Sciatic nerve (tissue), 2 donors: ENCODE measurements at places on chromosomes 11 and 22. TPM values are rescaled to one million over a fixed set of nuclear protein-coding genes. Genes with fewer than 3 reads are reported as not detected.

GRCh38 chr22:46348099-46348695 lies 12.7 kb downstream of the TRMU start:
- no peak for DNase-seq

DNA sequence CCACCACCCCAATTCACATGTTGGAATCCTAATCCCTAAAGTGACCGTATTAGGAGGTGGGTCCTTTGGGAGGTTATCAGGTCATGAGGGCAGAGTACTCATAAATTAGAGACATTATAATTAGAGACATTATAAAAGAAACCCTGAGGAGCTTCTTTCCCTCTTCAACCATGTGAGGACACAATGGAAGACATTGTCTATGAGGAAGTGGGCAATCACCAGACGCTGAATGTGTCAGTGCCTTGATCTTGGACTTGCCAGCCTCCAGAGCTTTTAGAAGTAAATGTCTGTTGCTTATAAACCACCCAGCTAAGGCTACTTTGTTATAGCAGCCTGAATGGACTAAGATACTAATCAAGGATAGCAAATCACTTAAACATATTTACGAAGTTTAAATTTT lies 14.8 kb downstream of the GAB2 start:
- no peak for DNase-seq

DNA sequence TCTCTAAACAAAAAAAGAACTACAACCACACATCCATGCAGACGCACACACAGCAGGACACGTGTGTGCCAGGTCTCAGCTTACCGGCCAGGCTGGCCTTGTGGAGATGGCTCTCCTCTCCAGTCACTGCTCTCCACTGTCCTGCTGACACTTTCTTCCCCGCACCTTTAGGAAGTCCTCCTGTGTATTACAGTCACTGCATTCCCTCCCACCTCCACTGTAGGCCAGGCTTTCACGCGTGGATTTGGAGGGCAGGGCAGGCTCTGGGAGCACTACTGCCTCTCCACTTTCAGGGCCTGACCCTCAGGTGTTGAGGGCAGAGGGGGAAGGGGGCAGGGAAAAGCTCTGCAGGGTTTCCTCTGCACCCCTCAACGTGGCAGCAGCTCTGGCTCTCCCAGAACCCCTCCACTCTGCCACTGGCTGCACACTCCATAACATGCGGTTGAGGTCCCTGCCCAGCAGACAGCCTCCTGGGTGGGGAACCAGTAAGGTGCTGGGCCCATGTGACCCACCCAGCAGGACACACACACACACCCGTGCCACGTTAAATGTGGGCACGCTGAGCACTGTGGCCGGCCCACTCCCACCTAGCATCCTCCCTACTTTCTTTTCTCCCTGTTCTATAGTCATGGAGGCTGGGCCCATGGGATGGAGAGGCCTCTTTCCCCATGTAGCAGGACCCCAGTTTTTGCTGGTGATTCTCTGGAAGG lies 107.0 kb upstream of the PITPNB start:
- peak; percentile 37 for DNase-seq

DNA sequence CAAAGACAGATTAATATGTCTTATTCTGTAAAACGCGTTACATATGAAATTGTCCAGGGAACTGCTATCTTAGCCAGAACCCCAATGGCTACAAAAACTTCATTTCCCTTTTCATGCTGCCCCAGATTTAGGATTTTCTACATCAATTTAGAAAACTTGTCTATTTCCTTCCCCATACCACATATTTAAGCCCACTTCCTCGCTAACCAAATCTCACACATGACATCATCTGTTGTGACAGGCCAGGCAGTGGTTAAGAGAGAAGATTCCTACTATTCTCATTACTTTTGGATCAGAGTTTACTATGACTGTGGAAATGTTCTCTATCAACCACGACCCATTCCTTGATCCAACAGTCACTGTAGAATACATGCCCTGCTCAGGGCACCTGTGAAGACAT lies 15.9 kb downstream of the CCDC82 start:
- DNase-seq: no peak

DNA sequence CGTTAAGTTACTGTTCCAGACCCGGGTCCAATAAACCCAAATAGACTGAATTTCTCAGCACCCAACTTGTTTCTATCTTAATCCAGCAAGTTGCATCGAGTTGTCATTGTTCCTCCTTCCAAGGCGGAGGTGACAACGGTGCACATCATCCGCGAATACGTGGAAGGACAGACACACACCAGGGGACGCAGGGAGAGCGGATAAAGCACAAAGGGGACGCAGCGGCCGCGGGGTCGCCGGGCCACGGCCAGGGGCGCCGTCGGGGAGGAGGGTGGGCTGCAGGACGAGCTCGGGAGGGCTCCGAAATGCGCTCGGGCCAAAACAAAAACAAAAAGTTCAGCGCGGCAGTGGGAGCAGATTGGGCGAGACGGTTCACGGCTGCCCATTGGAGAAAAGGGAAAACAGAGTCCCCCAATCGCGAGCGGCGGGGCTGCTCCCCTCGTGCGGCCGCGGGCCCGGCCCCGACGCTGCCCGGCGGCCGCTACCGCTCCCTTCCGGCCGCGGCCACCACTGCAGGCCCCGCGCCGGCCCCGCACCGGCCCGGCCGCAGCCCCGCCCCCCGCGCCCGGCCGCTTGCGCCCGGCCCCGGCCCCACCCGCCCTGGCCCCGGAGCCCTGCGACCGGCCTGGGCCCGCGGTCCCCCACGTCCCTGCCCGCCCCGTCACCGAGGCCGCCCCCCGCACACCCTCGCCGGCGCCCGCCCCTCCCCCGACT lies 518 bp downstream of the KMT5B start:
- DNase-seq: peak; percentile 83

GRCh38 chr22:29670626-29671025 lies 49.2 kb upstream of the CABP7 start:
- DNase-seq: no peak

DNA sequence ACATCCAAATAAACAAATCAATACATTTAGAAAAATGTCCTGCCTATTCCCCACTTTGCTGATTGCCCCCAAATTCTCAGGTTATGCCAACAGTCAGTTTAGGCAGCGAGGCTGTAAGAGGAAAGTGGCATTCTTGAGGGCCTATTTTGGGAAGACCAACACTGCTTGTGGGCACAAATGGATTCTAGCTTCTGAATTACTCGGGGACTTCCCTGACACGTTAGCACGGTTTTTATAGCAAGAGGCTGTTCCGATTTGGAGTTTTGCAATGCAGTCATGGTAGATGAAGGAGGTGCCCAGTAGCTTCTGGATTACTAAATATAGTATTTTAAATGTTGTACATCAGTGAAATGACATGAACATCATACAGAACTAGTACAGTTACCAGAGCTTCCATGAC lies 13.1 kb downstream of the RCN1 start:
- DNase-seq: no peak

GRCh38 chr11:110989428-110990133 lies 255.9 kb upstream of the POU2AF2 start:
- no peak for DNase-seq

GRCh38 chr11:65501472-65502273 lies 2.8 kb downstream of the MALAT1 start:
- DNase-seq: peak; percentile 48

DNA sequence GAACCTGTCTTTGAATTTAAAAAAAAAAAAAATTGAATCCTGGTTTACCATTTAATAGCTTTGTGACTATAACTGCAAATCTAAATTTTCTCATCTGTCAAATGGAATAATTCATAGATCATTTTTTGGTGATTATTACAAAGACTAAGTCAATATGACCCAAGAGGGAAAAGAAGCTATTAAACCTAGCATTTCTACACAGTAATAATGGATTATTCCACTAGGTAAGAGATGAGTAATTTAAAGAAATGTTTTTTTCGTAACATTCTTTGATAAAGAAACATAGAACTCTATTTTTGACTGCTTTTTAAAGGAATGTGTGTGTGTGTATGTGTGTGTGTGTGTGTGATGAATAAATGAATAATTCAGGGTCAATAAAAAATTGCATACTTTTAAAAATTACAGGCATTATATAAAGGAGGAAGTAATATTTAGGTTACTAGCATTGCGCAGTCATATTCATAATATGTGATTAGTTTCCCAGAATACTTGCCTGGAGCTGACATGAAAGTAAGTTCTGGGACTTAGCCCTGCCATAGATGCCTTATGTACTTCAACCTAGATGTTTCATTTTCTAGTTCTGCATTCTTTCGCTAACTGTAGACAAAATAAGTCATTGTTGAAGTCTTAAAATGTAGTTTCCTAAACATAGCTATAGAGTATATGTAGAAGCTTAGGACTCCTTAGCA lies 72.9 kb downstream of the TMEM135 start:
- no peak for DNase-seq

- DNase-seq: no peak
These were observed 312.4 kb downstream of the BUD13 start for GRCh38 chr11:116460156-116460920.

GRCh38 chr11:124195189-124195734 lies 12.1 kb downstream of the OR10D3 start:
- no peak for DNase-seq

- DNase-seq: no peak
These were observed 156.2 kb downstream of the CRYBB2 start for GRCh38 chr22:25375683-25376082.

DNA sequence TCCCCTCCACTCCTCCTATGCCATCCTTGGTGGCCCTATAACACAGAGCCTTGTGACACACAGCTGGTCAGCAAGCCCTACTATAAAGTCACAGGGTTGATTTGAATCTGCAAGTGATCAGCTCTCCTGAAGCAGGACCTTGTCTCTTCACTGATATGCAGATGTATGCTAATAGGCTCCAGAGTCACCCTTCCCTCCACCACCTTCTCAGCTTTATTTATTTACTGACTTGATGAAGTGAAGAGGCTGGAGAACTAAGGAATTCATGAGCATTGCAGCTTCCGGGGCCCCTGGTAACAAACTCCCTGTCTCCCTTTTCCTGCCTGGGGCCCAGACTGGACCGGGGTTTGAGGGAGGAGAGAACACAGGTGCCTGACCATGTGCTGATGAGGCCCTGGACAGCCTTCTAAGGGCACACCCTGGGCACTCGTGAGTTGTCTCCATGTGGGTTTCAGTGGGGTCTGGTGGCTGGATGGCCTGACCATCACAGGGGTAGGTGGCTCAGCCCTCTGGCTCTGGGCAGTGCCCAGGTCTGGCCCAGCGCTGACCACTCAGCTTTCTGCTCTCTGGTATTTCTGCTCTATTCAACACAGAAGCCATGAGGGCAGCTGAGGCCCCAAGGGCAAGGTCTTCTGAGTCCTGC lies 307.5 kb downstream of the NTM start:
- no peak for DNase-seq

DNA sequence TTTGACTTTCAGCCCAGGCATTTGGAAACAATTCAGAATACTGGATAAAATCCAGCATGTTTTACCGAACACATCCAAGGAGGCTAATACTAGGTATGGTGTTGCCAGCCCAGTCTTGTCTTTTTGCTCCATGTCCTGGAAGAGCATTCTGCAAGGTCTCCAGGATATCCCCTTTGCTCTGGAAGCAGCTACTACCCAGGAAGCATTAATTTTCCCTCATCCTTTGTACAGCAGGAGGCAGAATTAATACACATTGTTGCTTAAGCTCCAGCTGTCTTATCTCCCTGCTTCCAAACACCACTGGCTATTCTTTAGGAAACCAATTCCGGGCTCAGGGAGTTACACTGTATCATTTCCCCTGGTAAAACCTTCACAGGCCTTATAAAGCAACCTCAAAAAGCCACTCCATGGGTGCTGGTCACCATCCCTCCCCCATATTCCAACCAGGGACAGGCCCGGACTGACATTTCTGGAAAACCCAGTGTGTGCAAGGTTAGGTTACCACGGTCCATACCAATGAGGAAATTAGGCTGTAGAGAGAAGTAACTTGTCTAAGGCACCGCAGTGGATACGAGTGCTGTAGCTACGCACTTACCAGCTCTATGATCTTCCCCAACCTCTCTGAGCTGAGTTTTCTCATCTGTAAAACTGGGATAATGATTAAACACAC lies 1.5 kb upstream of the UBASH3B start:
- DNase-seq: no peak

DNA sequence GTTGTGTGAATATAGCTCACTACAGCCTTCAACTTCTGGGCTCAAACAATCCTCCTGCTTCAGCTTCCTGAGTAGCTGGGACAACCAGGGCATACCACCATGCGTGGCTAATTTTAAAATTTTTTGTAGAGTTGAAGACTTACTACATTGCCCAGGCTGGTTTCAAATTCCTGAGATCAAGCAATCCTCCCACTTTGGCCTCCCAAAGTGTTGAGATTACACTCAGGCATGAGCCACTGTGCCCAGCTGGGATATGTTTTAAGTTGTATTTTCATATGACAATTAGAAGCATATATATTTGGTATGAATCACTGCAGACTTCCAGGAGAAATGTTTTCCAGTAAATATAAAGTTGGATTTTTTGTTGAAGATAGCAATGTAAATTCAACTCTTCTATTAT lies 15.4 kb downstream of the DDX10 start:
- no peak for DNase-seq

DNA sequence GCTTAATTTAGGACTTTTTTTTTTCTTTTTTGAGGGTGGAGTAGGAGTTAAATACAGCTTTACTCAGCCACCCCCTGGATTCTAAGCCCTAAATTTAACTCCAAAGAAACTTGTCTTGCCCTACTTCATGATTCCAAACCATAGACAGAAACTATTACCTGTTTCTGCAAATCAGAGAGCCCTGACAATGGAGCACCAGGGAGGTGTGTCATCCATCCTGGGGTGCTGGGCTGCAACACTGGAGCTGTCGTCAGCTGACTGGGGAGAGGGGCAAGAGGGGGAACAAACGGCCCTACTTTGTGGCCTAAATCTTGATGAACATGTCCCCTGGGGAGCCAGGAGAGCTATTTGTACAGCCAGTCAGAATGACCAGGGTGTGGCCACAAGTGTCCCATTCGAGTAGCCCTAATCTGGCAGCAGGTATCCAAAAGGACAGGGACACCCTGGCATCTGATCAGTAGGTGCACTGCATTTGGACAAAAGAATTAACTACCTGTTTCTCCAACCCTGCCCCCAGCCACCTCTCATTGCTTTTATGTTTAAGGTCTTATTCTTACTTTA lies 50.8 kb downstream of the PLEKHA7 start:
- DNase-seq: no peak

DNA sequence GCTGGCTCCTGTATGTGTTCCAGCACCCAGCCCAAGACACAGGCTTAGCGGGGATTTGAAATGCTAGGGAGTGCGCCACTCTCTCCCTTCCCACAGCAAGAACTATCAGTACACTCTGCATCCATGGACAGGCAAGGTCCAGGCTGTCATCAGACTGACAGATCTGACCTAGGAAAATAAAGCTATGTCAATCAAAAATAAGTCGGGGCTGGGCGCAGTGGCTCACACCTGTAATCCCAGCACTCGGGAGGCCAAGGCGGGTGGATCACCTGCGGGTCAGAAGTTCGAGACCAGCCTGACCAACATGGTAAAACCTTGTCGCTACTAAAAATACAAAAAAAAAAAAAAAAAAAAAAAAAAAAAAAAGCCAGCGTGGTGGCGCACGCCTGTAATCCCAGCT lies 1.7 kb upstream of the MOV10L1 start:
- DNase-seq: no peak

The DSCAML1 gene
- total RNA-seq: 4.2 TPM

The UPK3A gene
- not detected for total RNA-seq

The PATE4 gene
- not detected for total RNA-seq

The MLC1 gene
- 0.45 TPM for total RNA-seq

The OLFML1 gene
- 27.2 TPM for total RNA-seq

The KRTAP5-1 gene
- total RNA-seq: not detected

The DLG2 gene
- 17.3 TPM for total RNA-seq

The TMPRSS13 gene
- 0.58 TPM for total RNA-seq
